ENCODE measurements at places on chromosomes 1 and 21.

DNA sequence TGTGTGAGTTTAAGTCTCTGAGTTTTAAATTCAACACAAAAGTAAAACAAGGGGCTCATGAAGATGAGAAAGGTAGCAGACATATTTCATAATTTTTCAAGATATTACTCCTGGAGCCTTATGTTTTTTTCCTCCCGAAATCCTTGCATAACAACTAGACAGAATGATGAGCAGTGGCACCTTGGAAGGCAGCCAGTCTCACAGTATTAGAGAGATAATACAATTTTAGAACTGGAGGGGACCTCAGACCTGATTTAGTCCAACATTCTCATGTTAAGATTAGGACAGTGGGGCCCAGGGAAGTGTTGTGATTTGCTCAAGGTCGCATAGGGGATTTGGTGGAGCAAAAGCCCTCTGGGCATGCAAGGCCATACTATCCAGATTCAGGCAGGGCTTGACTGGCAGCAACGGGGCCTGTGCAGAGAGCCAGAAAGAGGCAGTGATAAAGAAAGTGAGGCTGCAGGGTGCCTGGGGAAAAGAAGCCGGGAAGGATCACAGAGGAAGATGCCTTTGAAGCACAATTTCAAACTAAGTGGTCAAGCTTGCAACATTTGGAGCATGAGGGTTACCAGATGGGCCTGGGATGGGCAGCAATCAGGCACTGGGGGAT is 31.4 kb upstream of the BCL9 start:
- DNase-seq, result no peak

GRCh38 chr1:223207293-223208066 is 64.4 kb upstream of the TLR5 start:
- DNase-seq, result no peak

DNA sequence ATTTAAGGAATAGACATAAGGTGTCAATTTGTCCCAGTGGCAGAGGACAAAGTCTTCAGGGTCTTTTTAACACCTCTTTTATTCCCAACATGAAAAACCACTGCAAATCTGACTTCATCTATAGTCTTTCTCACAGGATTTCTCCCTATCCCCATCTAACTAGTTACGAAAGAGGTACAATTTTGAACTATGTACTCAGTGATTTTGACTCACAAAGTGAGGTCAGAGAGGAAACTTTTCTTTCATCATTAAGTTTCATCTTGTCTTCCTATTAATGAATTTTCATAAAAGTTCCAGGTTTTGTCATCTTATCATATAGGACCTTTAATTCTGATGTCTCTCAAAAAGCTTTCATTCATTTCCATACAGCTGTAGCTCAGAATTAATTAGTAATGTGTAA is 63.3 kb downstream of the ASH1L start:
- no peak for DNase-seq

DNA sequence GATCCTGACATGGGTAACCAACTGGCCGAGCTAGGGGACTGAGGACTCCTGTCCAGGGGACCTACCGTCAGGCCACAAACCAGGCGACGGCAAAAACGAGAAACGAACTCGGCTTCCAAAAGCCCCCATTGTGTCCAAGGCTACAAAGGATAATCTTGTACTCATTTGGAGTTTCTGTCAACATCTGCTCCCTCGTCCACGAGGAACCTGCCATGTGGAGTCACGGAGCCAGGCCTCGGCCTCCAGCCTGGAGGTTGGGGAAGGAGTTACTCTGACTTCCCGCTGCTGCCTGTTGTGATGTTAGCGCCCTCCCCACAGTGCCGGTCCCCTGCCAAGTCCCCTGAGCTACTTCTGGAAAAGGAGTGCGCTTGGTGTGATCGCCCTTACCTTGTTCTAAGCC is 7.3 kb downstream of the KRTAP10-1 start:
- DNase-seq, result no peak

DNA sequence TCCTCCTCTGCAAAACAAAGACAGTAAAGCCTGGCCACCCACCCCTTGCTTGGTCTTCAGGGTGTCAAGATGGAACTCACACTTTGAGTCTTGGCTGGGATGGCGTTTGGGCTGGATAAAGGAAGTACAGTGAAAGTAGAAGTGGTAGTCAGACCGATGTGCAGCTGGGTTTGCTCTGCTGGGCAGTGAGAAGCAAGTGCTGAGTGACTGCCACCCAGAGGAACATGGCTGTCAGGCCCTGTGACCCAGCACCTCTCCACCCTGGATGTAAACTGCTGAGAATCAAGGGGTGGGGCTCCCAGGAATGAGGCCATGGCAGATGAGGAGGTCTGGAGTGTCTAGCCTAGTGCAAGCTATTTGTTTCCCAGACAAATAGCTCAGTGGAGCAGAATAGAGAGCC is 51.2 kb downstream of the POFUT2 start:
- peak; percentile 26 for DNase-seq

DNA sequence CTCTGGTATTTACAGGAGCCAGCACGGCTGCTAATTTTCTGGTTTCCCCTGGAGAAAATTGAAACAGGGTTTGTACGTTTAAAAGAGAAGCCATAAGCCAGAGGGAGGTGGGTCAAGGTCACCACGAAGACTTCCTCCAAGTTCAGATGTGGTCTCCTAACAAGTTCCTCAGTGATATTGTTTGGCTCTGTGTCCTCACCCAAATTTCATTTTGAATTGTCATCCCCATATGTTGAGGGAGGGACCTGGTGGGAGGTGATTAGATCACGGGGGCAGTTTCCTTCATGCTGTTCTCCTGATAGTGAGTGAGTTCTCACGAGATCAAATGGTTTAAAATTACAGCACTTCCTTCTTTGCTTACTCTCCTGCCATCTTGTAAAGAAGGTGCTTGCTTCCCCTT is 295.4 kb upstream of the DAB1 start:
- DNase-seq, result no peak

- DNase-seq, result no peak
Measured at GRCh38 chr21:27806281-27806680, 839.4 kb upstream of the ADAMTS5 start.

GRCh38 chr1:57468641-57469523 is 45.0 kb upstream of the DAB1 start:
- DNase-seq, result no peak

DNA sequence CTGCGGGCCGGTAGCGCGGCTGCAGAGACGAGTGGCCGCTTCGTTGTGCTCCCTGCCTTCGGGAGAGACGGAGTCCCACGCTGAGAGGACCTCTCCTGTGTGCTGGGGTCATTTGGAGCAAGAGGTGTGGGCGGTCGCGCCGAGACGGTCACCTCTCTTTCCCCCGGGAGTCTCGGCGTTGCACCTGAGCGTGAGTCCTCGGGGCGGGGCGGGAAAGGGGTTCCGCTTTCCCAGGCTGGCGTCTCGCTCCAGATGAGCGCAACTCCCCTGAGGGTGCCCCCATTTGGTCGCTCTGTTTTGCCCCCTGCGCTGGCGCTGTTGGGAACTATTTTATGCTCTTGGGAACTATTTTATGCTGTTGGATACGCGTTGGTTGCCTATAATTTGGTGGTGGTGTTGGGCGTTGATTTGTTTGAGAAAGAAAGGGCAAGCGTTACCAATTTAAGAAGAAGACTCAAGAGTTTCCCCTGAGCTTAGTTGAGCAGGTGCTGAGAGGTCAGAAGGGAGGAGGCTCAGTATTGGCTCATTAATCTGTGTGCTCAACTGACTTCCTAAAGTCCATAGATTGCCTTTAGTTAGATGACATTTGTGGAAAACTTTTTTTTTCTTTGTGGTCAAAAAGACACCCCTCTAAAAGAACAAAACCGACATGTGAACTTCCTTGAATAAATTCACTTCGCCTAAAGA is 683 bp downstream of the LRRC8B start:
- DNase-seq, result peak; percentile 52

- DNase-seq, result peak; percentile 51
Measured at GRCh38 chr1:156961709-156962108, 41.3 kb downstream of the LRRC71 start.

DNA sequence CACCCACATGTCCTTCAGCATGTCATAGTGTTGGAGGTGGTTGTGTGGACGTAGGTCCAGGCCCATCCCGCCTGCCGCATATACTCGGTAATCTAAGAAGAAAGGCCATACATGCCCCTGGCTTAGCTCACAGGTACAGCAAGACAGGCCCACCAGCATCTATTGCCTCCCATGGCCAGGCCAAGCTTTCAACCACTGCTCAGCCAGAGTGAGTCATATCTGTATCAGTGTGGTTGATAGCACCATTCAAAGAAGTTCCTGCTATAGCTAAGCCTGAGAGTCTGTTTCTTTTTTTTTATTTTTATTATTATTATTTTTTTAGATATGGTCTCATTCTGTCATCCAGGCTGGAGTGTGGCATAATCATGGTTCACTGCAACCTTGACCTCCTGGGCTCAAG is 17.0 kb downstream of the KLHDC8A start:
- no peak for DNase-seq

DNA sequence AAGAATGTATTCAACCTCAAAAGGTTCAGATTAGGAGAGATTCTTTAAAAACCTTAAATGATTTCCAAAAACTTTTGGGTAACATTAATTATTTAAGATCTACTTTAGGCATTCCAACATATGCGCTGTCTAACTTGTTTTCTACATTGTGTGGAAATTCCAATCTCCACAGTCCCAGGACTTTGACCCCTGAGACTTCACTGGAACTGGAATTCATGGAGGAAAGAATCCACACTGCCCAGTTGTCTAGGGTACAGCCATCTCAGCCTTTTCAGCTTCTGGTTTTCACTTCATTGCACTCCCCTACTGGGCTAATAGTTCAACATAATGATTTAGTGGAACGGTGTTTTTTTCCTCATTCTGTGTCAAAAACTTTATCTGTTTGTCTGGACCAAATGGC is 161.5 kb downstream of the IER5 start:
- no peak for DNase-seq

DNA sequence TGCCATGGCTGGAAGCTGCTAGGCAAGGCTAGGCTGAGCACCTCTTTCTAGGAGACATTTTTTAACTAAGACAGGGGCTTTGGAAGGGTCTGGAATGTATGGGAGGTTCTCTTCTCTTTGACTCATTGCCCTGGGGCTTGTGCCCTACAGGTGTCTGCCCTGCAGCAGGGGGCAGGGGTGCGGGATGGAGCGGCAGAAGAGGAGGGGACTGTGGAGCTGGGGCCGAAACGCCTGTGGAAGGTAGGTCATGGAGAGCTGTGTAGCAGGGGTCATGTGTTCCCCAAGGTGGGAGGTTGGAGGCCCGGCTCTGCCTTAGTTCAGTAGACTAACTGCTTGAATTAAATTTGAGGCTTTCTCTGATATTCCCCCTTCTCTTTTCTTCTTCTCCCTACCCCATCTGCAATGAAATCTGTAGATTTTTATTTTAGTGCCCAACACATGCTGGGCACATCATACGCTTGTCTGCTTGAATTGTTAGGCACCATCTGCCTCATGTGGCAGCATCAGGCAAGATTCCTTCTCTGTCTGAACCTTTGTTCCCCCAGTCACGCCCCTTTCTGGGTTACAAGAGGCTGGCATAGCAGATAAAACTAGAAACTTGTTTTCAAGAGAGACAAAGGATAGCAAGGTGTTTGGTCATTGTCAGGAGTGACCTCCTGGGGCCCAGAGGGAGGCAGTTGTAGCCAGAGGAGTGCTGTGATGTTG is 18.4 kb downstream of the PPFIA4 start:
- no peak for DNase-seq

DNA sequence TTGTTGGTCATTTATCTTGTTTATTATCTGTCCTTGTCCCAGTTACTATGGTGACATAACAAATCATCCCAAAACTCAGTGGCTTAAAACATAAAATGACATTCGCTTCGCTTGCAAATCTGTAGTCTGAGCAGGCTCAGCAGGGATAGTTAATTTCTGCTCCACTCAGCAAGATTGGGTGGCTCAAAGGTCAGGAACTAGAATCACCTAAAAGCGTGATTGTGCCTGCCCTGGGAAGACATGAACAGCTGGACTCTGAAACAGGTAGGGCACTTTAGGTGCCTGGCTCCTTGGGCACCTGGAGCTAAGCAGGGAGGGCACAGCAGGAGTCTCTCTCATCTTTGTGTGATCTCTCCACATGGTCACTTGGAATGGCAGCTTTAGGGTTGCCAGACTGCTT is 14.7 kb upstream of the TRAF3IP3 start:
- DNase-seq, result no peak

DNA sequence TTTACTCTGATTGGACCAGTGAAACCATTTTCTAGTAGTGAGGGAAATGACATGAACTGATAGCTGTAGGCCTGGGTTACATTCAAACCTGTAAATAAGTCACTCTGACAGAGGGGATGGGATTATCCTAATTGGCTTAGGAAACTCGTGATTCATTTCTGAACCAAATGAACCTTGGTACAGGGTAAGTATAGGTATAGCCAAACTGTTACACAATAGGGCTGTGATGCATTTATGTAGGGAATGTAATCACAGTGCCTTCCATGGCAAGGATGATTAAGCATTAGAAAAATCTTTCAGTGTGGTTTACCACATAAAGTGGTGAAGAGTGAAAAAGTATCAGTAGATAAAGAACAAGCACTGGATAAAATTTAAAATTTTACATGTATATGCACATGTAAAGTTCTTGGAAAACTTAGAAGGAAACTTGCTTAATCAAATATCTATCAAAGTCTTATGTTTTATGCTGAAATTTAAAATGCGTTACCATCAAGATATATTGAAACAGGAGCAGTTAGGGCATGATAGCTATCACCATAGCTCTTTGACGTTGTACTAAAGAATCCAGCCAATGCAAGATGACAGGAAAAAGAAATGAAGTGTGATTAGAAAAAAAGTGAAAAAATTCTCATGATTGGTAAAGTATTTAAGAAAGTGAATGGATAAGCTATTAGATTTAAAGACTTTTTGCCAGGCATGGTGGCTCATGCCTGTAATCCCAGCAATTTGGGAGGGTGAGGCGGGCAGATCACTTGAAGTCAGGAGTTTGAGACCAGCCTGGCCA is 63.0 kb downstream of the RABGAP1L start:
- DNase-seq, result no peak

DNA sequence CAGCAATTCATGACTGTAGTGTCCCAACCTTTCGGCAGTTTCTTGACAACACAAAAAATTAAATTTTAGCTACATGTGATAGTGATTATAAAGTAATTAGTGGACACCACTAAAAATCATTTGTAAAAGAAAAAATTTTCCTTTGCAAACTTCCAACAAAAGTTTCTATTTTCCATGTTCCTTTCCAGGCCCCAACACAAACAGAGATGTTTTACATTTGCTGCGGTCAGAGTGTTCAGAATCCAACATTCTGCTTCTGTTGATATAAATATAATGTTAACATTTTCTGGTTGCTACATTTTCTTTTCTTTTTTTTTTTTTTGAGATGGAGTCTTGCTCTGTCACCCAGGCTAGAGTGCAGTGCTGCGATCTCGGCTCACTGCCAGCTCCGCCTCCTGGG is 54.9 kb upstream of the WLS start:
- DNase-seq, result no peak

DNA sequence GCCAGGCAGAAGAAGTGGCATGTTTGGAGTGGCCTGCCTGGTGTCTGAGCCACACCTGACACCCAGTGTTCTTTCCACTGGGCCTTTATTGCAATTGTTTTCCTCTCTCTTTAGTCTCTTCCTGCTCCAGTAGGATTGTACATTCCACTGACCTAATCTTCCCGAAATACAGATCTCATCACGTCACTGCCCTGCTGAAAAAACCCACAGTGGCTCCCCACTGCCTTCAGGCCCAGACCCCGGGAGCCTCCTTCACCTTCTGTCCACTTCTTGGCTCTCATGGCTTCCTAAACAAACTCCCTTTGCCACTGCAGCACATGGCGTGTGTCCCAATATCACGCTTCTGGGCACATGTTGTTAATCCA is 25.3 kb upstream of the ATP5PO start:
- no peak for DNase-seq

All from CD4-positive, alpha-beta T cell treated with Interleukin-10 for 1 hour (primary cell).